ENCODE measurements at places on chromosomes 6 and 20. TPM values are rescaled to one million over a fixed set of nuclear protein-coding genes. Genes with fewer than 3 reads are reported as not detected.

- H3K27ac ChIP-seq, result no peak overlapping the region
- no peak for DNase-seq
- no peaks in the 10 kb centered on the region for H3K27me3 ChIP-seq
- H3K4me1 ChIP-seq, result no peaks in the 10 kb centered on the region
Observed at GRCh38 chr6:112470950-112471349, 123.8 kb downstream of the RFPL4B start.

GRCh38 chr6:84882768-84883766, 118.7 kb upstream of the TBX18 start:
- no peaks in the 10 kb centered on the region for H3K27me3 ChIP-seq
- no peak overlapping the region for H3K4me3 ChIP-seq
- no peaks in the 10 kb centered on the region for H3K4me1 ChIP-seq
- no peak overlapping the region for H3K27ac ChIP-seq
- no peak for DNase-seq

WFDC12 gene
- total RNA-seq, result not detected

- H3K27ac ChIP-seq, result no peak overlapping the region
- H3K4me1 ChIP-seq, result no peaks in the 10 kb centered on the region
- H3K36me3 ChIP-seq, result no peaks in the 10 kb centered on the region
- H3K4me3 ChIP-seq, result no peak overlapping the region
Observed at GRCh38 chr6:37126961-37127616, 42.9 kb upstream of the PIM1 start.

GRCh38 chr20:54267483-54268003, 59.7 kb downstream of the PFDN4 start:
- H3K4me1 ChIP-seq, result no peaks in the 10 kb centered on the region
- H3K27ac ChIP-seq, result no peak overlapping the region
- DNase-seq, result no peak
- H3K36me3 ChIP-seq, result no peaks in the 10 kb centered on the region
- H3K27me3 ChIP-seq, result no peaks in the 10 kb centered on the region
- no peak overlapping the region for H3K4me3 ChIP-seq

DNA sequence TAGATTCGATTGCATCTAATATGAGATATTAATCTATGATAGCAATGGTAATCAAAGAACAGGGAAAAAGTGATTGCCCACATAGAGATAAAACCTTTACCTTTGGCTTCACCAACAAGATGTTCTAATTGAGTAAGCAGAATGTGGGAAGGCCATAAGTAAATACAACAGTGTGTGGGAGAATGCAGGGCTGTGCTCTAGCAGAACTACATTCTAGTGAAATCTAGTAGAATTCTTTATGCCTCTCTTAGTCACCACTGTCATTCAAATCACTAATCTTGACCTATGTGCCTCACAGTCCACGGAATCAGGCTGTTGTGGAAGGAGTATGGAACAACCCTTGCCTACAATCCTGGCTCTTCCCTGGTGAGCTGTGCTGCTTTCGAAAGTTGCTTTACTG, 30.4 kb upstream of the MCM9 start:
- H3K27ac ChIP-seq, result no peak overlapping the region
- H3K4me3 ChIP-seq, result no peak overlapping the region
- no peaks in the 10 kb centered on the region for H3K27me3 ChIP-seq
- H3K36me3 ChIP-seq, result no peaks in the 10 kb centered on the region
- no peaks in the 10 kb centered on the region for H3K4me1 ChIP-seq

- H3K4me3 ChIP-seq, result no peak overlapping the region
- H3K27me3 ChIP-seq, result no peaks in the 10 kb centered on the region
- no peaks in the 10 kb centered on the region for H3K4me1 ChIP-seq
Observed at GRCh38 chr6:47262231-47262630, 47.5 kb downstream of the TNFRSF21 start.

SLC26A8 gene
- not detected for total RNA-seq

SPATS1 gene
- total RNA-seq, result not detected

PNRC1 gene
- total RNA-seq, result 245 TPM

DNA sequence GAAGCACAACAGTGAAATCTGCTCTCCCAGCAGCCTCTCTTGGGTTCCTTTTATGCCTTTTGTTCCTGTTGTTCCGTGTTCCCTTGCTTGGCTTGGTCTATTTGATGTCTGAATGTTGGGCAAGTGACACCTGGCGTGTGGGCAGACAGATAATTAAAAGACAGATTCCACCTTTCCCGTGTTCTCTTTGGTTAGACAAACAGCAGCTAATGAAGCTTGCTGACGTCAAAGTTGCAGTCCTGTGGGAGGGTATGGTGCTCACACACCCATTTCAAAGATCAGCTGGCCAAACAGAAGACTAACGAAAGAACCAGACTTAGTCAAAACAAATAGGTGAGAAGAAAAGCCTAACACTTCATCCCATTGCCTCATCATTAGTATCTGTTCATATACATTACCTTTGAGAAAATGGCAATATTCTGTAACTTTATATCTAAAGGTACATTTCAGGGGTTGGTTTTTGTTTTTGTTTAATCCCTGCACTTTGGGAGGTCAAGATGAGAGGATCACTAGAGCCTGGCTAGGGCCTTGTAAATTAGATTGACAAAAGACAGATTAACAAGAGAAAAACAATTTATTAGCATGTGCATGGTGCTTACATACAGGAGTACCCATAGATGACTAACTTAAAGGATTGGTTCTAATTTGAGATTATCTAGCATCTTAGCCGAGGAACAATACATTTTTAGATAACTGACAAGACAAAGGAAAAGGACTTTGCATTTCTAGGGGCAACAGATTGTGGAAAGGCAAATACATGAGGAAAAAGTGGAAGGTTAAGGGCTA, 48.9 kb upstream of the TNFRSF21 start:
- no peak for DNase-seq
- H3K4me3 ChIP-seq, result no peak overlapping the region
- H3K27me3 ChIP-seq, result no peaks in the 10 kb centered on the region
- no peaks in the 10 kb centered on the region for H3K36me3 ChIP-seq
- no peaks in the 10 kb centered on the region for H3K4me1 ChIP-seq
- H3K27ac ChIP-seq, result no peak overlapping the region

DNA sequence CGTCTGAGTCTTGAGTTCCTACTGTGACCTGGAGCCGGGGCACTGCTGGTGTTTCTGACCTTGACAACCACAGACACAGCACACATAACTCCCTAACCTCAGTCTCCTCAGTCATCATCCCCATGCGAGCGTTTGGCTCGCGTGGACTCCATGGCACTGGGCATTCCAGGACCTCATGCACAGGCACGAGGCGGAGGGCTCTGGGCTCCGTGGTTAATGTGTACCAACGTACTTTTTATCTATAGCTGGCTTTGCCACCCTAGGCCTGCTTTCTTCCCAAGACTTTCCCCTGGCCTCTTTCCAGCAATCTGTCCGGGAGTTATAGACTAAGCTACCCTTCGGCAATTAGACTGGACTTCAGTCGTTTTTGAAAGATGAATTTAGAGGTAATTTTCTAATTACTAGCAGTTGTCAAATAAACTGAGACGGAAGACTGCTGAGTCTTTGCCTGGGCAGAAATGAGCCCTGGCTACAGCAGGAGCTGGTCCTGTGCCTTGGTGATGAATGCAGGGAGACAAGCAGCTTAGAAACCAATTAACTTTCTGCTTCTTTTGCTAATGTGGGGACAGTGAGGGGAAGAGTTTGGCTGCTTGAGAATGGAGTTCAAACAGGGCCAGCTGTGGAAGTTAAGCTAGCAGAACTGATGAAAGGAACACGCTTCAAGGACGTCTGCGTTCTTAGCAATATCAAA, 16.1 kb upstream of the CTCFL start:
- no peak for DNase-seq
- peaks cover 5% of the 10 kb centered on the region for H3K27me3 ChIP-seq
- no peak overlapping the region for H3K27ac ChIP-seq
- H3K36me3 ChIP-seq, result no peaks in the 10 kb centered on the region
- no peak overlapping the region for H3K4me3 ChIP-seq
- no peaks in the 10 kb centered on the region for H3K4me1 ChIP-seq

DNA sequence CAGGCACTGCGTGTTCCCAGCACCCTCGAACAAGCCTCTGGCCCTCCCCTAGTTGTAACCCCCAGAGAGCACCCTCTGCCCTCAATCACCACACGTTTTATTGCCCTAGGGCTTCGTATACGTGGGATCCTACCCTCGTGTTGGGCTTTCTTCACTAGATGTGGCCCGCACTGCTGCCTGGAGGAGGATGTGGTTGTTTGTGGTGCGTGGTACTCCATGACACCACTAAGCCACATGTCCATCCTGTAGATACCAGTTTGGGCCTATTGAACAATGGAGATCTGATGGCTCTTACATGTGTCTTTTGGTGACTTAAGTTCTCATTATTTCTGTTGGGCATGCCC, 17.0 kb downstream of the SLC2A4RG start:
- no peak overlapping the region for H3K4me3 ChIP-seq
- H3K36me3 ChIP-seq, result no peaks in the 10 kb centered on the region
- H3K4me1 ChIP-seq, result no peaks in the 10 kb centered on the region
- H3K27ac ChIP-seq, result no peak overlapping the region
- no peaks in the 10 kb centered on the region for H3K27me3 ChIP-seq

SLC17A1 gene
- not detected for total RNA-seq

TMEM181 gene
- 19.0 TPM for total RNA-seq

DNA sequence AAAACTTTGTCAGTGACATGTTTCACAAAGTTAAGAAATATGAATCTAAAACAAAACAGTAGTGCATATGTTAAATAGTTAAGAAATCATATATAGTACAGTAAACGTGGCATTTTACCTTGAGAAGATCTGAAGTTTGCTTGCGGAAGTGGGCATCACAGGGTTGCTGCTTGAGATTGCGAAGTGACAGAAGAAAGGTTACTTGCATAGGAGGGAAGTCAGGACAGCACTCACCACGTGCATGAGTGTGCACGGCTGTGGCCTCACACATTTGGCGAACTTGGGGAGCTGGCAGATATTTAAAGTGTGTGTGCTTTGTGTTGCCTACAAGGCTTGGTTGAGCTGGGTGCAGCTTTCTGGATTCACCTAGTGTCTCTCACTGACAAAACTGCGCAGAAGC, 431.5 kb upstream of the ARID1B start:
- no peaks in the 10 kb centered on the region for H3K36me3 ChIP-seq
- DNase-seq, result no peak
- H3K27me3 ChIP-seq, result no peaks in the 10 kb centered on the region
- no peak overlapping the region for H3K4me3 ChIP-seq
